ENCODE measurements at places on chromosomes 2 and 18.

DNA sequence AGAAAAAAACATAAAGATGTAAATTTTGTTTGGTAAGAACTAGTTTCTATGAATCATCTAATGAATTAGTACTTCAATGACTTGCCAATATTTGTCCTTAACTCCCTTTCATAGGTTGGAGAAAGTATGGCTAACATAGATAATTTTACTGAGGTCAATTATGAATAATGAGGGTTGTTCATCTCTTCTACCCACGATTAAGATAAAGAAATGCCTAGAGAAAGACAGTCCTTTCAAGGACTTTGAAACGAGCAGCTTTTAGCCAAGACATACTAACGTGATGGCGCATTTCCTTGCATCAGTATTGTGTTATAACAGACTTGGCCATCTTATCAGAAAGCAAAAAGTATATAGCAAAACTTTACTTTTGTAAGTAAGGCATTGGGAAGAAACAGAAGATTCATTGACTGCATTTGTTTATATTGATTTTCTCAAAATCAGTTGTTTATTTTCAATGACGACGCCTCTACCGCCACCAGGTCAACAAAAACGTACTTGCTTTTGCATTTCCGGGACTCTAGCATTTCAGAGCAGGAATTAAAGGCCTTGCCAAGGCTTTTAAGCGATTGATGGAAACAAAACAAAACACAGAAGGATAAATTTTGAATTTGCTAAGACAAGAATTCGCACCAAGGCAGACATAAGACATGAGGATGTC lies 961 bp downstream of the RBM43 start:
- DNase-seq: peak; percentile 34

GRCh38 chr18:13382366-13382953 lies 163.9 kb downstream of the LDLRAD4 start:
- DNase-seq: peak; percentile 35

DNA sequence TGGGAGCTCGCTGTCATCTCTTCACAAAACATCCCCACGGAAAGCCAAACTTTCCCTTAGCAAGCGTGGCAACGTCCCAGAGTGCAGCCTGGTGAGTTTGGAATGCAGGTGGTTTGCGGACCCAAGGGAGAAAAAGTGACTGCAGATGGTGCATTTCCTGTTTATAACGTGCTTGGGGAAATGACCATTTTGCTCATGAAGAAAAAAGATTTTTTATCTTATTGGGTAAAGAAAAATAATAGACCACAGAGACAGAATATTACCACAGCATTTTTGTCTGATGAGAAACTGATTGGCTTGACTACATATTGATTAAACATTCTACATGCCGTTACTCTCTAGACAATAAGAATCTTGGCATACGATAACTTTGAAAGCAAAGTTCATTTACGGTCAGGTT lies 136.5 kb downstream of the COPS8 start:
- DNase-seq: no peak

DNA sequence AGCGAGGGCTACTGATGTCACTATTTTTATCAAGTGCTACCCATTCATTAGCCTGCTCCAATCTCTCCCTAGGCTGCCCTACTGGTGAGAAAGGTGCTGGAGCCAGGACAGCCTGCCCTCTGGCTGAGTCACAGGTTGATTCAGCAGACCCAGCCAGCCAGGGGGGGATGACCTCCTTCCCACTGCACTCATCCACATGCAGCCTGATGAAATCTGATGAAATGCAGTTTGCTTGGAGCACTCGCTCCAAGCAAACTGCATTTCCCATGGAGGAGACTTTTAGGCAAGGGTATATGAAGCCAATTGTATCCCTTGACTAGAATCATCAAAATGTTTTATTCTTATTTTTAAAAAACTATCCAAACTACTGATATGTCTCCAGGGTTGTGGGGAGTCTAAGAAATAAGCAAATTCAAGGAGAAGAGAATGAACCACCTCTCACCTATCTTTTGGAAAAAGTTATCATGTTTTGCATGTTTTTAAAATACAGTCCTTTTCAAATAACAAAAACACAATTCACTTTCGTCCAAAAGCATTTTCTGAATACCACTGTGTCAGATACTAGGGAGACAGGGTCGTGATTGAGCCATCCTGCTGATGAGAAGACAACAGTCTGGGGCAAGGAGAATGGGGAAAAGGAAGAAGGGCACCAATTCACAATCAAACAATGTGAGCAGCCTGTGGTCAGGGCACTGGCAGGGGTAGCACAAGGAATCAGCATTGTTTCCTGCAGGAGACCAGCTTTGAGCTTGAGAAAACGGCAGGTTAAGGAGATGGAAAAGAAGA lies 128.3 kb downstream of the AFF3 start:
- DNase-seq: no peak

DNA sequence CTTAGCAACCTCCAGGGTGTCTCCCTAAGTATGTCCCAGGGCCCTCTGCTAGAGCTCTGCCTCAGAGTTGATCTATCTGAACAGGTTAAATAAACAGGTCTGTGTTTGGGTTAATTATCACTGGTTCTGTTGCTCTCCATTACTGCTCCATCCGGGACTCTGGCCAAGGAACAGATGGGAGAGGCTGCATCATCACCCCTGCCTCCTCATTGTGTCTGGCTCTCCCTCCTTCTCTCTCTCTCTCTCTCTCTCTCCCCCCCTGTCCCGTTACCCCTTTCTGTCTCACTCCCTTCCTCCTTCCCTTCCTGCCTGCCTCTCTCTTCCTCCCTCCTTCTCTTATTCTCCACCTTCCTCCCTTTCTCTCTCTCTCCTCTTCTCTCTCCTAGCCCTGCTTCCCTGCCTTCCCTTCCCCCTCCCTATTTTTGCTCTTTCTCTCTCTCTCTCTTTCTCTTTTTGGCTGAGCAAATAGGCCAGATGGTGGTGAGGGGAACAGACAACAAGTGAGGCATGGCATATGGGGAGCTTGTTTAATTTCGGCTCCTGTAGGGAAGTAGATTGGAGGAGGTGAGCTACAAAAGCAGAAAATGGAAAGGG lies 62.1 kb downstream of the SETBP1 start:
- DNase-seq: no peak

- no peak for DNase-seq
Observed at GRCh38 chr2:172232708-172233396, 130.2 kb upstream of the DLX2 start.

- no peak for DNase-seq
Observed at GRCh38 chr2:178947006-178947405, 102.9 kb downstream of the CCDC141 start.

GRCh38 chr18:48342581-48342980 lies 66.6 kb downstream of the ZBTB7C start:
- no peak for DNase-seq

- no peak for DNase-seq
Observed at GRCh38 chr18:43876286-43876685, 599.0 kb upstream of the SYT4 start.

DNA sequence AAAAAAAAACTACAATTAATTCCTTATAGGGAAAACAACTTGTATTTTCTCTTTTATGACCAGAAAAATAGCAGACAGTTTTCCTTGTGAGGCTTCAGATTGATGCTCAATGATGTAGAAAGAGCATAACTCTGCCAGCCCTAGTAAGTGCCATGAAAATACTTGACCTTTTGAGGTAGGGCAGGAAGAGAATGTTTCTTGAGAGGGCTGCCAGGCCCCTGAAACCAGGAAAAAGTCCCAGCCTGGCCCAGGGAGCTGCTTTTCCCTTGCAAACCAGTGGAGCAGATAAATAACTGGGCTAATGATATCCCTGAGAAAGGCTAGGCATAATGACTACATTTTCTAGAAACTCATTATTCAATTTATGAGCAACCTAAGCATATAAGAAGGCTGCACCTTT lies 126.8 kb downstream of the SLC8A1 start:
- DNase-seq: no peak

- no peak for DNase-seq
Observed at GRCh38 chr2:208013285-208014178, 11.8 kb downstream of the PLEKHM3 start.

- no peak for DNase-seq
Observed at GRCh38 chr18:21000667-21001066, 110.9 kb downstream of the ROCK1 start.

DNA sequence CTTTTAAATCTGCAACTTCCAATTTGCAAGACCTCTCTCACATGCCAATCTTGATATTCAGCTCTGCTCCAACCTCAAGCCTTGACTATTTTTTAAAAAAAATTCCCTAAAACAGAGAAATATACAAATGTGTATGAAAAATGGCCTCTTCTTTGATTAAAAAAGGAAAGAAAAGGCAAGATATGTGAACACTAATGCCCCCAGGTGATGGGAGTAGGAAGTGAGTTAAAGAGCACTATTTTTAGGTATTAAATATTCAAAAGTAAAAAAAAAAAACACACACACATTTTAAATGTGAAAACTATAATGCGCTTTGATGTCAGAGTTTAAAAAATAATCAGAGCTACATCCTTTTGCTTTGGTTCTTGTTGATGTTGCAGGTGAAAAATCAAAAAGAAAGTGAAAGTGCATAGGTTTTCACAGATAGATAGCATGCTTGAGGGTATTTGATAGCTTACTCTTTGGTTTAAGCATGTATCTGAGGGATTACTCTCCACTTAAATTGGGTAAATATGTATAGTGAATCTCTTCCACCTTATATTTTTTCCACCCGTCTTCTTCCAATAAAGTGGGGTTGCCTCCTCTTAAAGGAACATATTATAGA lies 406.0 kb upstream of the POU3F3 start:
- no peak for DNase-seq

DNA sequence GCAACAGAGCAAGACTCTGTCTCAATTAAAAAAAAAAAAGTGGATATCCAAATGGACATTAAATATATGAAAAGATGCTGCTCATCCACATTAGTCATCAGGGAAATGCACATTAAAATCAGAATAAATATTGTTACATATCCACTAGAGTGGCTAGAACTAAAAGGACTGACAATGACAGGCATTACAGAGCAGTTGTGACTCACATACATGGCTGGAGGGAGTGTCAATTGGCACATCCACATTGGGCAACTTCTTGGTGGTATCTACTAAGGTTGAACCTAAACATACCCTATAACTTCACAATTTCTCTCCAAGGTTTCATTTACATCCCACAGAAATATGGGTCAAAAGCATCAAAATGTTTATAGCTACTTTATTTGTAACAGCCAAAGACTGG lies 14.0 kb upstream of the DNER start:
- DNase-seq: no peak

DNA sequence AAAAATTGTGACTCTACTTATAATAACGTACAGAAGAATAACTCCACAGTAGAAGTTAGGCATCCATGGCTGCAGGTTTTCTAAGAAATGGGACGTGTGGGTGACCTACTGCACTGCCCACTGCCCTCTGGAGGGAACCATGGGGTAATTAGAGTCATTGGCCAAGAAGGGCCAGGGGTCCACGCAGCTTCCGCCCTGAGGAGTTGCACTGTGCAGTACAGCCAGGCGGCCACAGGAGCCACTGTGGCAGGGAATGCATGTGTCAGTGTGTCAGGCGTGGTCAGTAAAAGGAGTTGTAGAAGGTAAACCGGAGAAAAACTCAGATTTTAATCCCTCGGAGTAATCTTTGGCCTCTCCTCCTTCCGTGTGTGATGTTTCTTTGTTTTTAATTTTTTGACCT lies 24.8 kb downstream of the NCK2 start:
- no peak for DNase-seq

GRCh38 chr2:84925724-84926376 lies 20.4 kb downstream of the TMSB10 start:
- peak; percentile 100 for DNase-seq

DNA sequence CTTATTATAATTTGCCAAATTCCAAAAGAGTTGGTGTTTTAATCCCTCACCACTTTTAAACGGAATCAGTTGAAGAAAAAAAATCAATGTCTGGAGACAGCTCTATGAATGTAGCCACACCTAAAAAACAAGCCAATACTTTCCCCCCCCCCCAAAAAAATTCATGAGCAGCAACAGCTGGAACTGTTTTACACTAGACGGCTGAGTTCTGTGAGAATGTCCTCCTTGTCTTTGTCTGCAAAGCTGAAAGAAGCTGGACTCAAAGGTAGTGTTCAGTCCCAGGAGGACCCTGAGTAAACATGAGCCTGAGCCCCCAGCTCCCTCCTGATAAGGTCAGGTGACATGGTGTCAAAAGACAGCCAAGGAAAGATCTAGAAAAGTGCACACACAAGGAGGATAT lies 68.2 kb downstream of the ZNF521 start:
- no peak for DNase-seq

- DNase-seq: no peak
Observed at GRCh38 chr2:138182937-138183312, 218.7 kb downstream of the HNMT start.

DNA sequence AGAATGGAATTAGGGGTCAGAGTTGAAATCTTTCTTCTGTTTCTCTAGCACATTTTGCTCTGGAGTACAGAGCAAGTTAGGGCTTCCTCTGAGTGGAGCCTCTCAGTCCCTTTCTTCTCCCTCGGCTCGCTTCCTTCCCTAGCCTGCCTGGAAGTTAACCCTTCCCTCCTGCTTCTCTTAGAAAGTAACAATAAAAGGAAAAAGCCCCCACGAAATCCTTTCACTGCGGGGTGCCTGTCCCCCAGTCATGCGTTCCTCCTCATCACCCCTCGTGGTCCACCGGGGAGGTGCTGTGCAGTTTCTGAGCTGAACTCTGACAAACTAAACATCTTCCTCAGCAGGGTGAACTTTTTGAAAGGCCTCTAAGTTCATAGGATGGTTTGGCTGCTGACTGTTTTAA lies 2.0 kb downstream of the IGFBP2 start:
- no peak for DNase-seq

DNA sequence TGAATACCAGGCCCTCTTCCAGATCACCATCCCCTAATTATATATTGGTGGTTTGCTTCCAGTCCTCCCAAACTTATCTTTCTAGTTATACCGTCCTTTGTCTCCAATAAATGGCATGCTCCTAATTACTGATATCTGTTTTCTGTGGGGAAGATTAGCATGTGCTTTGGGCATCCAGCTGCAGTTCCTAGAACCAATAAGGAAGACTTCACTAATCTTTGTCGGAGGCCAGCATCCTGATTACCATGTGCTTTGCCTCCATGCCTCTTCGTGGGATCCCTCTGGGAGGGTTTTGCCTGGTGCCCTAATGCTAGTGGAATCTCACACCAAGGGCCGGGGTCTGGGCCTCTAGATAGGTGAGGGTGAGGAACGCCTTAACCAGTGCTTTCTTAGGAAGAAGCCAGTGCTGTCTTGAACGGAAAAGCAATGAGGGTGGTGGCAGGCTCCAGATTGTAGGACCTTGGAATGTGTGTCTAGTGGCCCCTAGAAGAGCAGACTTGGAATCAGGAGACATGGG lies 47.7 kb downstream of the ACKR3 start:
- no peak for DNase-seq

- no peak for DNase-seq
Observed at GRCh38 chr2:35787302-35788031, 568.1 kb upstream of the CRIM1 start.

All from CD4-positive, alpha-beta T cell treated with Interleukin-6 for 4 hours (primary cell).